Fibroblast of skin of left biceps (primary cell): ENCODE measurements at places on chromosomes 1 and 21.

DNA sequence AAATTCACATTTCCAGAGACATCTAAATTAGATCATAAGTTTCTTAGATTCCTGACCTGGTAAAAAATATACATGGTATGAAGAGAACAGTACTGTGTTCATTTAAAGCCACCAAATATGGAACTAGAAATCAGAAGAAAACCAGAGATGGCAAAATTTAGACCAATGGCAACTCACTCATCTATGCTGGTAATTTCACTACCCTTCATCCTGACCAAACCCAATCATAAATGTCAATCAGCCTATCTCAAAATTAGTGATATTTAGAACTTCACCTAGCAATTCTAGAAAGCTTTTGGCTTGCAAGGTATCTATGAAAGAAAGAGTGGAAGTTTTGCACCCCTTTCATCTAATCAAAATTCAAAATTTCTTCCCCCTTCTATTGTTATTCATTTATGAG lies 107.7 kb downstream of the NIBAN1 start:
- DNase-seq = no peak

DNA sequence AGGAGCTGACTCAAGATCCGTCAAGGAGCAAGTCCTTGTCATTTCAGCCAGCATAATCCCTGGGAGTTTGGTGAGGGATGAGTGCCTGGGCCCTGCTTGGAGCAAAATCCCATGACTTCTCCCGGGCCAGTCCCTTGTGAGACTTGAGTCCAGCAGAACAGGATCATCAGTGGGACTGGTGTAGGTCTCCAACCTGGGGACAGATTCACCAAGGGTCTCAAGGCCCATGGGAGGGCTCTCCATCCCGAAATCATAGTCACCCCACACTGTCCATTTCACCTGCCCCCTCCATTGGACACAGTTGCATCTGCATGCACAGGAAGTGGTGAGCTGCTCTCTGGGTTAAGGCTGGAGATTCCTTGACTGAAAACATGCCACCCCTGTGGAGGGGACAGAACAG lies 178.2 kb downstream of the FOXD2 start:
- DNase-seq = no peak

GRCh38 chr1:31700468-31701090 lies 3.2 kb downstream of the COL16A1 start:
- DNase-seq = no peak

- no peak for DNase-seq
Measured at GRCh38 chr1:236059011-236059410, 5.9 kb downstream of the NID1 start.

GRCh38 chr1:183248989-183249691 lies 63.1 kb downstream of the LAMC2 start:
- no peak for DNase-seq
